ENCODE measurements at places on chromosomes 1 and 21.

DNA sequence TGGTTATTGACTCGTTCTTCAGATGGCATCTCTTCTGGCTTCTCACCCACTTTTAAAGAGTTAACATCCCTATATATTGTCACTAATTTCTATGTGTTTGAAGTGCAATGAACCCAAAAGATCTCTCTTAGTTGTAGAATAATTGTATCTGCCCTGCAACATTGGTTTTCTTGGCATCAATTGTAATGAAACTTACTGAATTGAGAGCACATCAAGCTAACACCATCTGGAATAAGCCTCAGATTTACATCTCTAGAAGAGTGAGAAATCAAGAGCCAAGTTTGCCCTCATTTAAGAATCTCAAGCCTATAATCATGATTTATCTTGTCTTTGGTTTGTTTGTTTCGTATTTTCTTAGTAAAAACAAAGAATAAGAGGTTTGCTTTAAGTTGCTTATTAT lies 372.6 kb upstream of the LRRC7 start:
- DNase-seq, result no peak

GRCh38 chr21:21332492-21332891 lies 334.3 kb downstream of the NCAM2 start:
- no peak for DNase-seq

GRCh38 chr1:174497478-174497877 lies 49.7 kb downstream of the GPR52 start:
- DNase-seq, result no peak

GRCh38 chr1:32769524-32770220 lies 47.5 kb downstream of the YARS1 start:
- peak; percentile 79 for DNase-seq

GRCh38 chr1:6612641-6613360 lies 730 bp upstream of the PHF13 start:
- peak; percentile 50 for DNase-seq

DNA sequence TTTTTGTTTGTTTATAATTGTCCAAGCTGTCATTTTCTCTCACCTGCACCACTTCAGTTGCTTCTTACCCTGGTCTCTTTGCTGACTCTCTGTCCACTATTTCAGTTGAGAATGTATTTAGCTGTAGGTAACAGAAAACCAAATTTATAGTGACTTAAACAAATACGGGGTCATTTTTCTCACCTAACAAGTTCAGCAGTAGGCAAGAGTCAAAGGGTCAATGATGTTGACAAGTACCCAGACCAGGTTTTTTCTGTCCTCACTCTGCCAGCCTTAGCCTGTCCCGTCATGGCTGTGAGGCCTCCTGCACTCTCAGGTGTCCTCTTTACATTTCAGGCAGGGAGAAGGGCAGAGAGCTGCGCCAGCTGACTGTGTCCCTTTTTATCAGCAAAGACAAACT lies 11.8 kb downstream of the RIIAD1 start:
- no peak for DNase-seq

DNA sequence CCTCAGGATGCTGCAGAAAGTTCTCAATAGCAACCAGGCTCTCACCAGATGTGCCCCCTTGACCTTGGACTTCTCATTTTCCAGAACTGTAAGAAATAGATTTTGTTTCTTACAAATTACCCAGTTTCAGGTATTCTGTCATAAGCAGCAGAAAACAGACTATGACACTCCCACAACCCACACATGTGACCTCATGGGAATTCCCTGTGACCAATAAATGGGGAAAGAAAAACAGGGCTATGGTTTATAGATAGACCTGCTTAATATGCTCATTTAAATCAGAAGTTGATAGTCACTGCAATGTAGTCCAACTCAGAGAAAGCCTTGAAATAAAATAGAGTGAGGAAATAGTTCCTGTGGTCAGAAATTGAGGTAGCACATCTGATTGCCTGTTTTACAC lies 380.9 kb upstream of the PTBP2 start:
- no peak for DNase-seq

- peak; percentile 51 for DNase-seq
These were observed 47.7 kb downstream of the ZNF644 start for GRCh38 chr1:90973897-90974798.

GRCh38 chr1:205604059-205604458 lies 27.8 kb downstream of the ELK4 start:
- DNase-seq, result no peak

DNA sequence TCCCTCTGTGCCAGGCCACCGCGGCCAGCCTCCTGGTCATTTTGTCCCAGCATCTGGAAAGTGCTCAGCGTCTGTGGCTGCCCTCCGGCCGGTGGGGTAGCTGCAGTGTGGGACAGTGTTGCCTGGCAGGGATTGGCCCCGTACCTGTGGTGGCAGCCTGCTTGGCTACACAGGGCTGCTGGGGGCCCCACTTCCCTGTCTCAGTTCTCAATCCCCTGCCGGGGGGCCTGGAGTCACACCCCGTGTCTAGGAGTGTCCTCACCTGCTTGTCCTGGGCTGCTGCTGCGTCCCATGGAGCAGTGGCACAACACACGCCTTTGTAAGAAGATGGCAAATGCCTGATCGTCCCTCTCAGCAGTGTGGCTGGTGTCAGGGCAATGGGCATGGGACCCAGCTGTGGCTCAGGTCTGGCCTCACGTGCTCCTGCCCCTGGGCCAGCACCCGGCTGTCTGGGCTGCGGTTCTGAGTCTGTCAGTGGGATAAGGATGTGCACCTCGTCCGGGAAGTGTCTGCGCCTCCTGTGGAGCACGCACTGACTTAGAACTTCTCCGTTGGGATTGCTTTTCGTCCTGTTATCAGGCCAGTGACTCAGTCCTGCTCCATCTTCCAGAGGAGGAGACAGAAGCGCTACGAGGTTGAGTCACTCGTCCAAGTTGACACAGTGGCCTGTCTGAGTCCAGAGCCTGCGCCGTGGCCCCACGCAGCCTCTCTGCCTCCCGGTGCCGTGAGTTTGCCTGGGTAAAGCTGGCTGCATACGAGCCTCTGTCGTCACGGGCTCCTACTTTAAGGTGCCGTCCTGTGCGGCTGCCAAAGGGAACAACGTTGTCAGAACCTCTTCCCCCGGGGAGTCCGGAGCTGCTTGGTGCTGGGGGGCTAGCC lies 41.0 kb downstream of the CRYAA start:
- peak; percentile 77 for DNase-seq

GRCh38 chr1:61337981-61338848 lies 255.9 kb downstream of the NFIA start:
- DNase-seq, result peak; percentile 90

GRCh38 chr1:205497351-205497750 lies 7.1 kb upstream of the CDK18 start:
- no peak for DNase-seq

GRCh38 chr1:44985747-44986359 lies 542 bp downstream of the EIF2B3 start:
- DNase-seq, result peak; percentile 11

GRCh38 chr1:48841461-48841860 lies 64.8 kb upstream of the BEND5 start:
- no peak for DNase-seq

- DNase-seq, result peak; percentile 33
These were observed 56.9 kb downstream of the ADAMTS5 start for GRCh38 chr21:26909972-26910371.

DNA sequence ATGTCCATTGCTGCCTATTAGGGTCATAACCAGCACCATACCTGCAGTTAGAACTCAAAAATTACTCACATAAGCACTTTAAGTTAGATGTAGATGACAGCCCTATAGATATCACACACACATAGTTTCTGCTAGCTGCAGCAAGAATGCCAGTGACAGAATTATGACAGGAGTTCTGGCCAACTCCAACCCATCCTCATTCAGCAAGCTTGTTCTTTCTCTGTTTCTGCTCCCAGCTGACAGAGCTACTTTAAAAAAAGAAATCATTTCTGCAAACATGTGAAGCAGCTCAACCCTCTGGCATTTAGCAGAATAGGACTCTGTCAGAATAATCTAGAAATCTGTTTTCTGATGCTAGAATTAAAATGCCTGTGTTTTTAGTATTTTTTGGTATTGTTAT lies 23.8 kb upstream of the OTUD7B start:
- no peak for DNase-seq

DNA sequence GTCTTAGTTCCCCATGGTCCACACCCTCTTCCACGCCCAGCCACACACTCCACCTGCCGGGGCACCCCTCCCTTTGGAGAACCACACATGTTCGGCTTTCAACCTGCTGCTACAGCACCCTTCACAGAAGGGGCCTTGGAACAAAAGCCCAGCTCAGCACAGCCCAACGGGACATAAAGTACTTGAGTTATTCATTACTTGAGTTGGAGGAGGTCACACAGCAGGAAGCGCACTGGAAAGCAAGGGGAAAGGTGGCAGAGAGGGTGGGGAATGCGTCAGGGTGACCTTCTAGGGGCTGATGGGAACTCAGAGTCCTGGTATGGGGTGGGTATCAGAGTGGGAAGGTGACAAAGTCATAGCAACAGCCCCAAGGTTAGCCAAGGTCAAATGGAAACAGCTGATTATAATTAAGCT lies 3.0 kb upstream of the ATP1B1 start:
- no peak for DNase-seq

- DNase-seq, result no peak
These were observed 24.5 kb upstream of the RGS16 start for GRCh38 chr1:182628657-182629056.

Data from EL (cell line).